ENCODE measurements at places on chromosomes 2 and 18.
A peak's percentile ranks its signal among the peaks of the same experiment; 100 is the strongest.

DNA sequence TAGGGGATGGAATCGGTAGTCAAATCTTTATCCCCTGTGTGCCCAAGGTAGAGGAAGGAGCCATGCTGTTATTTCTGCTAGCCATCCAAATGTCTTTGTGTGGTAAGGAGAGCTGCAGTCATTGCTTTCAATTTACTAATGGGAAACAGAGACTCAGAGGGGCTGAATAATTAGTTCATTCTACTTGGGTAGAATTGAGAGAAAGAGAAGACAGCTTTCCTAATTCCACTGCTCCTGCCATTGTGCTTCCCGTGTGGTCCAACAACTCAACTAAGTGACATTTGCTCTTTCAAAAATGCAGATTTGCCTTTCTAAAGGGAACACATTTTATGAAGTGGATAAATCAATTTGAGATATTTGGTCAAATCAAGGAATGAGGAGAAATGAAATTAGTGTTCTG is 136.1 kb downstream of the AQP4 start:
- DNase-seq, result no peak

DNA sequence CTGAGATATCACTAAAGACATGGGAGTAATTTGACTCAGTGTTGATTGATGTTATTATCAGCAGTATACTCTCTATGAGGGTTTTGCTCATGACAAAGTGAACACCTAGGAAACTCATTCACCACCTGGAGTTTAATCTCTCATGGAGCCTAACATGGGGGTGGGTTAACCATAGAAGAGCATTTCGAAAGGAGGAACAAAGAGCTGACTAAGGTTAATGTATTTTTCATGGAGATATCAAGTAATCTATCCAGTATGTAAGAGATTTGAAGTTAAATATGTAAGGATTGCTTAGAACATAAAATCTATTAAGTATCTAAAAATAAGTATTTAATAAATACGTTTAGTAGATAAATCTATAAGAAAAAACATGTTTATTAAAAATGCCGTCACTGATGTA is 917.8 kb downstream of the EPHA4 start:
- DNase-seq, result no peak

- no peak for DNase-seq
These were observed 55.5 kb downstream of the SIGLEC15 start for GRCh38 chr18:45880876-45881558.

DNA sequence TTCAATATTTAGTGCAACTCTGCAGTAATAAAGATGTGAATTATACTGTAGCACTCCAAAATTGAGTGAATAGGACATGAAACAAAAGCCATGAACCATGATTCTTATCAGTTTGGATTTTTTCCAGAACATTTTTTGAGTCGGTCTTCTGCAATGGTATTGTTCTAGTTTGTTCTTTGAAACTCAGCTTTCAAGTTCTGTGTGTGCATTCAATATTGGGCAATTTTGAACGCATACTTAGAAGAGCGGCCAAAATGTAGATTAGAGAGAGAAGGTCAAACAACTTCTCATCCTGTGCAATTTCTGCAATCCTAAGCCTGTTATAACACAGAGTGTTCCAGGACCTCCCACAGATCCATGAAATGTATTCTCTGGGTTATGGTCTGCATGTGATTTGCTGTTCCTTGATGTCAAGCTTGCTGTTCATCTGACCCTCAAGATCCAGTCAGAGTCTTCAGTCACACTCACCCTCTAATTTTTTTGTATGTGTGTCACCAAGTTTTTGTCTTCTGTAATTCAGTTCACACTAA is 48.3 kb downstream of the TSPYL6 start:
- no peak for DNase-seq

GRCh38 chr2:237877576-237878307 is 18.3 kb downstream of the RAMP1 start:
- DNase-seq, result no peak

DNA sequence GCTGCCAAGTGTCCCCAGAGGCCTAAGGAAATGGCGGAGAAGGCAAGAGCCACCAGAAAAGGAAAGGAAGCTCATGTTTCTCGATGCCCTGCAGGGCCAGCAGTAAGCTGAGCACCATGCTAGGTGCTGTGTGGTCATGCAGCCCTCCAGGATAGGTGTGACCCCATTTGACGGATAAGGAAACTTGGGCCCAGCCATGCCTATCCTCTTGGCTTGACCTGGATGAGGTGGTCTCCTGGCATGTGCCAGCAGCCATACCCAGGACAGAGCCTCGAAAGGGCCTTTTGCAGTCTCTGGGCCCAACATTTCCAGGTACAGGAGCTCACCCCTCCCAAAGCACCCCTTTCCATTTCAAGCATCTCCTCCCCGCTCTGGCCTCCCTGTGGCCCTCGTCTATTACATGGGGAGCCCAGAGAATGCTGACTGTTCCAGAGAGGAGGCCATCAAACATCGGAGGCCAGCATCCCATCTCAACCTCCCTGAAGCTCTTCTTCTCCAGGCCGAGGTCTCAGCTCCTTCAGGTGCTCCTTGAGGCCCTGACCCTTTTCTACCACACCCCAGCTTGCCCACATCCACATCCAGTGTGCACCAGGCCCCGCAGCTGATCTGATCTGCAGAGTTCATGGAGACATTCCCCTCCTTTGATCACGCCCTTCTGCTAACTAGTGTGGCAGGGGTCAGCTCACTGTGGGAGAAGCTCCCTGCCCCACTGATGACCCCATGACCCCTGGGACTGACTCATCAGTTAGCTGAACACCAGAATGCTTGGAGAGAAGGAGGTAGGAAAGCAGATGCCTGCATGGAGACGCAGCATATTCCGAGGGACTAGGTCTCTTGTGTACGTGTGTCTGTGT is 208.4 kb downstream of the TNS1 start:
- DNase-seq, result no peak

DNA sequence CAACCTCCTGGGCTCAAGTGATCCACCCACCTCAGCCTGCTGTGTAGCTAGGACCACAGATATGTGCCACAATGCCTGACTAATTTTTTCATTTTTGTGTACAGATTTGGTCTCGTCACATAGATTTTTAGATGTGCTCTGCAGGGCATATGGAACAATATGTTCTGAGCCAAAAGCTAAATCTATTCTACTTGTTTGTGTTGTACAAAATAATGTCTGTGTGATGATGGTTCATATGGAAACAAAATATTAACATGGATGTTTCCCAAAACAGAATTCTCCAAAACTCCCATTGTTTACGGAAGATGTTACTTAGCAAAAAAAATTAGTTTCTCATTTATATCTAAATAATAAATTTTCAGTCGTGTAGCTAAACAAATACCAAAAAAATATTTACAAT is 12.6 kb upstream of the KLHL23 start:
- DNase-seq, result no peak

DNA sequence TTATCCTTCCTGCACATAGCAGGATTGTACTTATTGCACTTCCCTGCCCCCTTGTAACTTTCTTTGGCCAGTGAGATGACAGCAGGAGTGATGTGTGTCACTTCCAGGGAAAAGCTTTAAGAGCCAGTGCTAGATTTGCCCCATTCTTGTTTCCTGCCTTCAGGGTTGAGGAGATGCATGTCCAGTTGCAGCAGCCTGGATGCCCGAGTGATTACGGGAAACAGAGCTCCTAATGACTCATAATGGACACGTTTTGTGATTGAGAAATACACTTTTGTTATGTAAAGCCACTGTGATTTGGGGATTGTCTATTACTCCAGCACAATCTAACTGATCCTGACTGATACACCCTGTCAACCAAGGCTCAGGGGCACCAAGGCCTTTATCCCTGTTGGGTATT is 5.0 kb upstream of the TET3 start:
- DNase-seq, result no peak

GRCh38 chr18:61653823-61654551 is 238.8 kb downstream of the RNF152 start:
- DNase-seq, result no peak

DNA sequence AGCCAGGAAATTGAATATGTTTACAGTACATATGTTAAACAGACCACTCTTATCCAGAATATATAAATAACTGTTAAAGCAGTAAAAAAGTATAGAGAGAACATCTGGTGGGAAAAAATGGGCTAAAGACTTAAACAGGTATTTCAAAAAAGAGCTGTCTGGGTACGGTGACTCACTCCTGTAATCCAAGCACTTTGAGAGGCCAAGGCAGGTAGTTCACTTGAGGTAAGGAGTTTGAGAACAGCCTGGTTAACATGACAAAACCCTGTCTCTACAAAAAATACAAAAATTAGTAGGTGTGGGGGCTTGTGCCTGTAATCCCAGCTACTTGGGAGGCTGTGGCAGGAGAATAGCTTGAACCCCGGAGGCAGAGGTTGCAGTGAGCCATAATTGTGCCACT is 171.4 kb upstream of the FSIP2 start:
- DNase-seq, result no peak

GRCh38 chr2:43790147-43790546 is 16.3 kb downstream of the DYNC2LI1 start:
- no peak for DNase-seq

GRCh38 chr2:66439812-66440542 is 5.1 kb downstream of the MEIS1 start:
- DNase-seq, result no peak

GRCh38 chr2:61416871-61417645 is 53.8 kb downstream of the USP34 start:
- no peak for DNase-seq

- no peak for DNase-seq
These were observed 391.2 kb downstream of the PTPRM start for GRCh38 chr18:7958081-7958896.

DNA sequence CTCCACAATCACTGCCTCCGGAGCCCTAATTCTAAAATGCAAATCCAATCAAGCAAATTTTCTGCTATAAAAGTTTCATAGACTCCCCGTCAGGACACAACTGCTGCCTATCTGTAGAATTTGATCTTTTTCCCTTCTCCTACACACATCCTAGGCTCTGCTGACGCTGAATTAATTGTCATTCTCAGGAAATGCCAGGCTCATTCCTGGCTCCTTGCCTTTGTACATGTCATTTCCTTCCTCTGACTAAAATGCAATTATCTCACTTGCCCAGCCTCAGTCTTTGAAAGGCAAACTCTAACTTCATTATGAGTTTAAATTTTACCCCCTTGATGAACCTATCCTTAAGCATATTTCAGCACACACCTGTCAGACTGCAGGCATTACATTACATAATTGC is 844.9 kb upstream of the CRIM1 start:
- no peak for DNase-seq

DNA sequence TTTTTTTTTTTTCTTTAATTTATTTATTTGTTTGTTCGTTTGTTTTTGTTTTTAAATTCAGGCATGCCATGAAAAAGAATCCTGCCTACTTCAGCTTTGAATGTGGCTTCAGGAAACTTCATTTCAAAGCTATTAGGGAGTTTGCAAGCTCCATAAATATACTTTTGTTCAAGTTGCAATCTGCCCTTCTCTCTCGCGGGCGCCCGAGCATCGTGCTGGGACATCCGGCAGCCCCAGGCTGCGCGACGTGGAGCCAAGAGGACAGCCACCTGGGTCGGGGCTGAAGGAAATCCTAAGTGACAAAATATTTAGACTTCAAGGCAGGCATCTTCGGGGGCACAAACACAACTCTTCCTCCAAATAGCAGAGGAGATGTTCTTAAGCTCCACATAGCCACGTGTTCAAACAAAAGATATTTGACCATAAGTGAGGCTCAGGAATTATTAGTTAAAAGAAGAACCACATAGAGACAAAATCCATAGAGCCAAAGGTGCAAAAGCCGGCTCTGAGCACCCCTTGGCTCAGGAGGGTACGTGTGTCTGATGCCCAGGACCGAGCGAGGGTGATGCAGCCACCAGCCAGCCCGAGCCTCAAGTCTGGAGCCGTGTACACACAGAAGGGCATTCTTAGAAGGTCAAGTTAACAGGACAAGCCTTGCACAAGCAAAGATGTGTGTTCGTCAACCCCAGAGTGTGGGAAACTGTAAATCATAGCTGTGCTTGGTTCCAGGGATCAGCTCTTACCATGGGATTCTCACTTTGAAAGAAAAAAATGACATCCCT is 256.5 kb upstream of the SALL3 start:
- no peak for DNase-seq

- no peak for DNase-seq
These were observed 76.4 kb downstream of the HDAC4 start for GRCh38 chr2:239324456-239324855.

- DNase-seq, result no peak
These were observed 123.2 kb upstream of the RPRM start for GRCh38 chr2:153601812-153602211.

GRCh38 chr2:208627110-208627884 is 220.7 kb downstream of the PTH2R start:
- DNase-seq, result no peak

- DNase-seq, result no peak
These were observed 71.6 kb downstream of the LNPK start for GRCh38 chr2:175930504-175930903.

DNA sequence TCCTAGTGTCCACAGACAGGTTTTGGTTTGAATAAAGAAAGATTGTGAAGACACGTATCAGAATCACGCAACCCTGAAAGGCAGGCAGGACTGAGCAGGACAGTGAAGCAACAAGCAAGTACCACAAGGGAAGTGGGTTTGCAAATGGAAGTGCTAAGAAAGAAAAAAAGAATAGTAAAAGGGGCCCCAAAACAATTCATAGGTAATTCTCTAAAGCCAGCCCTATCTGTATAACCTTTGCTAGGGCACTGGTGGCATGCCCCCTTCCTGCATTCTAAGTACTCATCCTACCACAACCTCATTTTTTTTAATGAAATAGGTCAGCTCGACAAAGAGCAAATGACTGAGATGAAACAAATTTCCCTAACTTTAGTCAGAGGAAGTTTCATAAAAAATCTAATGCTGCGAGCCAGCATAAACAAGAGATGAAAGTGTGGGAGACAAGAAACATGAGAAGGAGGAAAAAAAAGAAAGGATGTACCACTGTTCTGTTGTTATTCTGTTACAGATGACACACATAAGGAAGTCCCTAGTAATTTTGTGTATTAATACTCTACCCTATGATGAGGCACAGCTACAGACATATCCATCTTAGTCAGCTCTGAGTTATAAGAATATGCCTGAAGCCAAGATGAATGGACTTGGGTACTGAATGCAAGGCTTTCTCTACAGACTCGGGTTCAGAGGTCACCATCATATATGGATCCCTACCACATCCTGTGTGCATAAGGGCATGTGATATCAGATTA is 32.2 kb downstream of the IKZF2 start:
- DNase-seq, result peak; percentile 22

- no peak for DNase-seq
These were observed 63.5 kb upstream of the ARL5A start for GRCh38 chr2:151891566-151892194.

DNA sequence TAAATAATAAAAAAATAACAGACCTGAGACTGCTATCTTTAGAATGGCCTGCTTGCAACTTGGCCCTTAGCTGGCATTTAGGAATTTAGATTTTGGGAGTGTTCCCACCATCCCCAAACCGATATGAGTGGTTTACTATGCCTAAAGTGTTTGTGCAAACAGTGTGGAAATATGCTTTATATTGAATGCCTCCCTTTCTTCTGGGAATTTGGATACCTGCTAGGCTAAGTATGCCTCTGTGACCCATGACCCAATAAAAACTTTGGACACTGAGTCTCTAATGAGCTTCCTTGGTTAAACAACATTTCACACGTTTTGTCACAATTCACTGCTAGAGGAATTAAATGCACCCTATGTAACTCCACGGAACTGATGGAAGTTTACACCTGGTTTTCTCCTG is 73.2 kb downstream of the BMPR2 start:
- no peak for DNase-seq

- DNase-seq, result no peak
These were observed 797.5 kb upstream of the RAB6C start for GRCh38 chr2:129181963-129182362.

Measured in activated T-cell treated with anti-CD3 and anti-CD28 coated beads, Interleukin-2, amount 50 U/mL, for 72 hours (primary cell).